ENCODE measurements at places on chromosomes 2 and 18.

DNA sequence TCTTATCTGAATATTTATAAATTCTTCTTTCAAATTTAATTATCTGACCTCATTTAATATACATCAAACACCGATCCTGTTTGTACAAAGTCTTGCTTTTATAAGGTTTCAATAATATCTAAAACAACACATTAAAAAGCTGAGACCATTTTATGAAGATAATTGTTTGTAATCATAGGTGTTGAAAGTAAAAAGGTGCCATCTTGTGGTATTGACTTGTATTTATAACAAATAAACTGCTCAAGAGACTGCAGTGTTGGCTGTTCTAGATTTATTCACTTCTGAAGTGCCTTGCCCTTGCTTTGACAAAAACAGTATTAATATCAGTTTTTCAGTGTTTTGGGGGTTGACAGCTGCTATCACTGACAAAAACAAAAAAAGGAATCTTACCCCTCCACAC lies 286.8 kb upstream of the HNMT start:
- DNase-seq: no peak

GRCh38 chr2:64525317-64525613 lies 1.1 kb downstream of the AFTPH start:
- DNase-seq: no peak

DNA sequence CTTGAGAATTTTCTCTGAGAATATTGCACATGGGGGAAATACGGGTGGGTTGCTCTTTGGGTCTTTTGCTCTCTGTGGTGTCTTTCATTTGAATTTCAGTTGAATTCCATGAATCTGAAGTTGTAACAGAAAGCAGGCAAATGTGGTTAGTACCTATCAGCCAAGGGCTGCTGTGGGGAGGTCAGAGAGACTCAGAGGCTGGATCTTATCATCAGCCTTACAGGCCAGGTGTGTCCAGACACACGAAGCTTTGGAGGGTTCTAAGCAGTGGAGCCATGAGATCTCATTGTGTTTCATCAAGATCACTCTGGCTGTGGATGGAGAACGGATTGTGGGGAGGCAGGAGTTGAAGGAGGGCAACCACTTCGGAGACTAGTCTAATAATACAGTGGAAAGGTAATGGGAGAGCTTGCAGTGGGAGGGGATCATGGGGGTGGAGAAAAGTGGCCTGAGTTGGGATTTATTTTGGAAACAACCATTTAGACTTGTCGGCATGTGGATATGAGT lies 68.1 kb downstream of the GNAL start:
- no peak for DNase-seq

- DNase-seq: no peak
These were observed 63.1 kb downstream of the RHOB start for GRCh38 chr2:20509770-20510490.

- DNase-seq: no peak
These were observed 136.5 kb upstream of the CDH20 start for GRCh38 chr18:61196750-61197149.

- DNase-seq: no peak
These were observed 55.3 kb downstream of the LCLAT1 start for GRCh38 chr2:30502310-30502709.

DNA sequence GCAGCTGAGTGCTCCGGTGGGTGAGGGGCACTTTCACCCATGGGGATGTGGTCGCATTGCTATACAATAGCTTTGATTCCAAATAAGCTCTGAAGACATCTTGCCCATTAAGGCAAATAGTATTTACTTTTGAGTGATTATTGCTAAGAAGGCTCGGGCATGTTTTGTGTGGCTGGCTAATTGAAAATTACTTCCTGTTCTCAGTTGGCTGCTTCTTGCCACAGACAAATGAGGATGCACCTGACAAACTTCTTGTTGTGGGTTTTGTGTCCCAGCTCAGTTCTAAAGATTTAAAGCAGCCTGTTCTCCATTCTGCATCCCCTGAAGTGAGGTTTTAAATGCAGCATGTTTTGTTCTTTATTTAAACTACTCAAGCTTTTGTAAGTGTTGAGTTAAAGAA lies 88.3 kb downstream of the KCNS3 start:
- no peak for DNase-seq
